Motor neuron (in vitro differentiated cells): ENCODE measurements at places on chromosomes 12 and 14. TPM values are rescaled to one million over a fixed set of nuclear protein-coding genes. Genes with fewer than 3 reads are reported as not detected.

SLC11A2 gene
- total RNA-seq, result 41.3 and 45.3 TPM in 2 replicates

ACVRL1 gene
- 0.76 and 1.2 TPM in 2 replicates for total RNA-seq

CCDC88C gene
- total RNA-seq, result 7.8 and 9.1 TPM in 2 replicates

RDH5 gene
- 1.4 and 1.6 TPM in 2 replicates for total RNA-seq

IFNG-AS1 gene
- total RNA-seq, result 0.25 TPM in 1 of 2 replicates, not detected in the other

B4GALNT3 gene
- total RNA-seq, result 1.6 and 1.8 TPM in 2 replicates

CCDC175 gene
- total RNA-seq, result 0.11 and 0.19 TPM in 2 replicates

PTPRQ gene
- under 0.01 TPM in 1 of 2 replicates, not detected in the other for total RNA-seq
